Renal cortex interstitium (tissue), 15 donors: ENCODE measurements at places on chromosomes 1 and 21. TPM values are rescaled to one million over a fixed set of nuclear protein-coding genes. Genes with fewer than 3 reads are reported as not detected.

DNA sequence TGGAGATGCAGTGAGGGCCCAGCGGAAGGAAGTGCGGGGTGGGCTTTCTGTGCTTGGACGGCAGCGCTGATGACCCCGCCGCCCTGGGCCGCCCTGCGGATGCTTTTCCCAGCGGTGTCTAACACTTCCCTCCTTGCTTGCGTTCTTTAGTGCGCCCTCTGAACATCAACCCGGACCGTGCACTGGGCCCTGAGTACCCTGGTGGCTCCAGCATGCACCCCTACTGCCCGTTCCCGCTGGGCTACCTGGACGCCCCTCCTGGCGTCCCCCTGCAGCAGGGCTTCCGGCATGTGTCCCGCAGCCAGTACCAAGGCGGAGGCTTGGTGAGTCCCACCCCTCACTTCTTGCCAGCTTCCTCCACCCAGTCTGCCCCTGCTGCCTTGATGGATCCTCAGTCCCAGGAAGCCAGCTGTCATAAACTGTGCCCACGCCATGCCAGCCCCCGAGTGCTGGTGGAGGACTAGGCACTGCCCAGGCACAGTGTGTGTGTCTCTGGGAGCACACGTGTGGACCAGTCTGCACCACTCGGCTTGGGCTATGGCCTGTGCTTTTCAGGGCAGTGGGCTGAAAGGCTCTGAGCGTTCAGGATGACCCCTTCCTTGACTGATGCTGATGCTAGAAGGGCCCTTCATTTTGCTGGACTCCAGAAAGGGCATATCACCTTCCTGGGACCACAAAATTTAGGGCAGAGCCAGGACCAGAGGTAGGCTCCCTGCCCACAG is 2.3 kb downstream of the DMRTB1 start:
- no peak for DNase-seq

DNA sequence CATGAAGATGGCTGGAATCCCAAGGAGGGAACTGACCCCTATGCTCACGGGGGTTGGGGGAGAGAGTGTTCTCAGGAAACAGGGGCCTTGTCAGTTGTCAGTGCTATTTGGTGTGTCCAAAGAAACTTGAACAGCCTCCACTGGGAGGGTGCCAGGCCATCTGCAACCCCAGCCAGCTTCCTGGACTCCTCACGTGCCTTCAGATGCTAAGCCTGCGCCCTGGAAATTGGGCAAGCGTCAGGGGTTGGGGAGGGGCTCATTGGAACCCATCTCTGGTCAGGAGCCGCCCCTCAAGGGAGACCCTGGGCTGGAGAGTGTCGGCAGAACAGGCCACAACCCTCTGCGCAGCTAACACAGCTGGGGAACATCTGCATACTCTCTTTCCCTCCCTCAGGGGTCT is 13.1 kb upstream of the LHX4 start:
- DNase-seq = no peak

- DNase-seq = peak; percentile 83
Observed at GRCh38 chr1:205301205-205301821, 20.2 kb downstream of the NUAK2 start.

GRCh38 chr1:53575955-53576320 is 116.7 kb downstream of the DMRTB1 start:
- no peak for DNase-seq

The ADSS2 gene
- polyA plus RNA-seq = 64.1 TPM

- peak; percentile 41 for DNase-seq
Observed at GRCh38 chr1:179229214-179230140, at the start of gene ABL2. ABL2 (minus strand) TSS chr1:179229677; CDS start chr1:179229397, 280 bp downstream.
